ENCODE measurements at places on chromosomes 2 and 18.
A peak's percentile ranks its signal among the peaks of the same experiment; 100 is the strongest.

DNA sequence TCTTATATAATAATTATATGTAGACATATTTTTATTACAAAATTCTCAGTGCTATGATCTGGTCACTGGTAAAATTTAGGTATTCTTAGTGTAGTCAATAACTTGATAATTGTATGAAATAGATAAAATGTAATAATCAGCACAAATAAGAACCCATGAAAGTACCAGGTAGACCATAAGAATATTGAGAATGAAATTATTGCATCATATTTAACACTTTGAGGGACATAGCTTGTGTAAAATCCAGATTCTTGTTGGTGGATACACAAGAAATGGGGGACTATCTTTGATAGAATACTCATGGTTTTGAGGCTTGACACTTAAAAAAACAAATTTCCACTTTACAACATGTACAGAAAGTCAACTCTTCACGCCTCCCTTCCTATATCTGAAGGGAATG lies 898.8 kb upstream of the DDX18 start:
- DNase-seq: no peak
- no peaks in the 10 kb centered on the region for H3K4me1 ChIP-seq
- no peak overlapping the region for H3K4me3 ChIP-seq
- H3K27me3 ChIP-seq: no peaks in the 10 kb centered on the region

DNA sequence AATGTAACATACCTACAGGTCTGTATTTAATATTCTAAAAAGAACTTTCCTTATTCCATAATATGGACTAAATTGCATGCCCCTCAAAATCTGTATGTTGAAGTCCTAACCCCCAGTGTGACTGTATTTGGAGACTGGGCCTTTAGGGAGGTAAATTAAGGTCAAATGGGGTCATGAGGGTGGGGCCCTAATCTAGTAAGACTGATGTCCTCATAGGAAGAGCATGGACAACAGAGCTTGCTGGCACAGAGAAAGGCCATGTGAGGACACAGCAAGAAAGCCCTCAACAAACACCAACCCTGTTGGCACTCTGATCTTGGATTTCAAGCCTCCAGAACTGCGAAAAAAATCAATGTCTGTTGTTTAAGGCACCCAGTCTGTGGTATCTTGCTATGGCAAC lies 18.6 kb downstream of the SF3B1 start:
- peaks cover 79% of the 10 kb centered on the region for H3K36me3 ChIP-seq
- peaks cover 2% of the 10 kb centered on the region for H3K4me1 ChIP-seq
- no peak overlapping the region for H3K4me3 ChIP-seq

DNA sequence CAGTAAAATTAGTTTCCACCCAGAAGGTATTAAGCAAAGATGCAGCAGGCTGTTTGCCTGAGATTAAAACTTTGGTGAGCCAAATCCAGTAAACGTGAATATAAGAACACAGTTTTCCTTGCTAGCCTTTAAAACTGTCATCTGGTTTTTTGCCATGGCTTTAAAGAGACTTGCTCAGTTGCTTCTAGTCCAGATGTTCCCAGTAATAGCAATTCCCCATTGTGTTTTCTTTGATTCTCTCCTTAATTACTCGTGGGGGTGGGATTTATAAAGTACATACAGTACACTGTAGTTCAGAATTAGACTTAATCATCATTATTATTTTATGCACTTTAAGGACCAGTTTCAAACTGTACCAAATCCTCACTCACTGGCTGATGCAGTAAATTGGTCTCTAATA lies 303.5 kb upstream of the ZNF804A start:
- no peaks in the 10 kb centered on the region for H3K36me3 ChIP-seq
- H3K27me3 ChIP-seq: no peaks in the 10 kb centered on the region
- no peaks in the 10 kb centered on the region for H3K4me1 ChIP-seq

- no peak overlapping the region for H3K4me3 ChIP-seq
- H3K4me1 ChIP-seq: peaks cover 14% of the 10 kb centered on the region
- DNase-seq: no peak
These were observed 20.4 kb downstream of the CHMP3 start for GRCh38 chr2:86542814-86543213.

GRCh38 chr2:134218930-134219658 lies 34.8 kb upstream of the MGAT5 start:
- DNase-seq: peak; percentile 2
- no peaks in the 10 kb centered on the region for H3K27me3 ChIP-seq
- H3K36me3 ChIP-seq: no peaks in the 10 kb centered on the region
- H3K4me1 ChIP-seq: peaks cover 23% of the 10 kb centered on the region

DNA sequence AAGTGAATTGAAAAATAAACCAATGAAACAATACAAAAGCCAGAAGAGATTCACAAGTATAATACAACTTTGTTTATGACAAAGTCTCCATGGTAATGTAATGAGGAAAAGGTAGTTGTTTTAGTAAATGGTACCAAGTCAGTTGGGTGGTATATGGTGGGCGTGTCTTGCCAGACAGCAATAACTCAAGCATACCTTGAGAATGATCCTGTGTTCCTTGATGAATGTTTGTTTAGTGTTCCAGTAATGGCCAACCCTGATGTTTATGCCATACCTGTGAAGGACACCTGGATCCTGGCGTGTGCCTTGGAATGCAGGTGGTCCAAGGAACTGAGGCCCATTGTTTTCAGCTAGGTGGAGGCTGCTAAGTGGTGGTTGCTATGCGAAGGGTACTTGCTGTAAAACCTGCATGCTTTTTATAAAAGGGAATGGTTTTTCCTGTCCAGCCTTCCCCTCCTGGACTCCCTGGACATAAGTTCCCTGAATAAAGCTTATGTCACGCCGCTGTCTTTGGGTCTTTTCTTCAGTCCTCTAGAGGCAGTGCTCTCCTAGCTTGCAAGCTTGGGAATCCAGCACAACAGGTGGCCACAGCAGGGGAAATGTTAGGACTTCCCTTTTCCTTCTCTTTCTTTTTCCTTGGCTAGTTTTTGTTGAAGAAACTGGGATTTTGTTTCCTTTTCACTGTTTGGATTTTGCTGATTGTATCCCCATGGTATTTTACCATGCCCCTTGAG lies 54.7 kb downstream of the MTA3 start:
- no peak overlapping the region for H3K27ac ChIP-seq
- peaks cover 7% of the 10 kb centered on the region for H3K36me3 ChIP-seq
- no peaks in the 10 kb centered on the region for H3K27me3 ChIP-seq
- no peak overlapping the region for H3K4me3 ChIP-seq
- H3K4me1 ChIP-seq: no peaks in the 10 kb centered on the region

DNA sequence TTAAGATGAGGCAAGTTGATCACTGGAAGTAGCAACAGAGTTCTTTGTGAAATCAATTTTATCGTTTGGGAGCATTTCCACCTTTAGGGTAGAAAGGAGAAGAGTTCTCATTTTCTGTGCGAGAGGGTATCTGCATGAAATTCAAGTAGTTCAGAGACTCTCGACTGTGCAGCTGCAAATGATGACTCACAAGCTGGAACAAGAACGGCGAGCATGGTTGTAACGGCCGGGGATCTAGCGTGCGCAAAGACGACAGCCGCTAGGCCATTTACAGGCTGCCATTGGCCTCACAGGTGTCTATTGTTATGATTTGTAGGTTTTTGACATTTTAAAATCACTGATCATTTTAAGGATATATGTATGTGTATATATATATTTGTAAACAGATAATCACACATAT lies 5.2 kb downstream of the KLHL29 start:
- no peak overlapping the region for H3K27ac ChIP-seq
- H3K27me3 ChIP-seq: peaks cover 14% of the 10 kb centered on the region
- H3K4me3 ChIP-seq: no peak overlapping the region
- peaks cover 19% of the 10 kb centered on the region for H3K4me1 ChIP-seq

- H3K36me3 ChIP-seq: no peaks in the 10 kb centered on the region
- H3K4me3 ChIP-seq: peak overlapping the region; percentile 34
- peak; percentile 60 for DNase-seq
- no peaks in the 10 kb centered on the region for H3K27me3 ChIP-seq
These were observed 221.9 kb upstream of the RBBP8 start for GRCh38 chr18:22711192-22711685.

DNA sequence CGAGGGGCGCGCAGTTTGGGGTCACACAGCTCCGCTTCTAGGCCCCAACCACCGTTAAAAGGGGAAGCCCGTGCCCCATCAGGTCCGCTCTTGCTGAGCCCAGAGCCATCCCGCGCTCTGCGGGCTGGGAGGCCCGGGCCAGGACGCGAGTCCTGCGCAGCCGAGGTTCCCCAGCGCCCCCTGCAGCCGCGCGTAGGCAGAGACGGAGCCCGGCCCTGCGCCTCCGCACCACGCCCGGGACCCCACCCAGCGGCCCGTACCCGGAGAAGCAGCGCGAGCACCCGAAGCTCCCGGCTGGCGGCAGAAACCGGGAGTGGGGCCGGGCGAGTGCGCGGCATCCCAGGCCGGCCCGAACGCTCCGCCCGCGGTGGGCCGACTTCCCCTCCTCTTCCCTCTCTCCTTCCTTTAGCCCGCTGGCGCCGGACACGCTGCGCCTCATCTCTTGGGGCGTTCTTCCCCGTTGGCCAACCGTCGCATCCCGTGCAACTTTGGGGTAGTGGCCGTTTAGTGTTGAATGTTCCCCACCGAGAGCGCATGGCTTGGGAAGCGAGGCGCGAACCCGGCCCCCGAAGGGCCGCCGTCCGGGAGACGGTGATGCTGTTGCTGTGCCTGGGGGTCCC lies at the start of gene ITGA4:
TSS of gene ITGA4 (plus strand) at position 266 of the 620 bp plus-strand sequence. CDS start at position 535, 269 bp downstream.
- H3K4me1 ChIP-seq: peaks cover 20% of the 10 kb centered on the region
- DNase-seq: peak; percentile 96
- no peaks in the 10 kb centered on the region for H3K36me3 ChIP-seq
- H3K4me3 ChIP-seq: peak within 1 kb of the TSS; percentile 41

DNA sequence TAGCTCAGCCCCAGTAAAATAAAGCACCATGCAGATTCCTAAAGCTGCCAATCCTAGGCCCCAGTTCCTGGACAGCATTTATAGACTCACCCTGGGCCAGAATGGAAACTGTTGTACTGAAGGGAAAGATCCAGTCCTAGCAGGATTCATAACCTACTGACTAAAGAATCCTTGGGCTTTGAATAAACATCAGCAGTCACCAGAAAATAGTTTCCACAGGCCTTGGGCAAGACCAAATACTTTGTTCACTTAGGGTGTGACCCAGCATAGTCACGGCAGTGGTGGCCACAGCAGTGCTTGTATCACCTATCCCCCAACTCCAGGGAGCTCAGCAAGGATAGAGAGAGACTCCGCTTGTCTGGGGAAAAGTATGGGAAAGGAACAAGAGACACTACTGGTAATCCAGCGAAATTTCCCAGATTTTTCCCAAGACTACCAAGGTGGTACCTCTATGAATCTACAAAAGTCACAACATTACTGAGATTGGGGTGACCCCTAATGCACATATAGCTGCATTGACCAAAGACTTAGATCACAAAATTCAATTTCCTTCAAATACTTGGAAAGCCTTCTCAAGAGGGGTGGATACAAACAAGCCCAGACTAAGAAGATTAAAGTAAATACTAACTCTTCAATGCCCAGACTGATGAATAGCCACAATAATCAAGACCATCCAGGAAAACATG lies 748.1 kb upstream of the LRATD1 start:
- H3K27me3 ChIP-seq: no peaks in the 10 kb centered on the region
- no peak overlapping the region for H3K27ac ChIP-seq
- no peak for DNase-seq
- no peak overlapping the region for H3K4me3 ChIP-seq
- H3K36me3 ChIP-seq: no peaks in the 10 kb centered on the region

DNA sequence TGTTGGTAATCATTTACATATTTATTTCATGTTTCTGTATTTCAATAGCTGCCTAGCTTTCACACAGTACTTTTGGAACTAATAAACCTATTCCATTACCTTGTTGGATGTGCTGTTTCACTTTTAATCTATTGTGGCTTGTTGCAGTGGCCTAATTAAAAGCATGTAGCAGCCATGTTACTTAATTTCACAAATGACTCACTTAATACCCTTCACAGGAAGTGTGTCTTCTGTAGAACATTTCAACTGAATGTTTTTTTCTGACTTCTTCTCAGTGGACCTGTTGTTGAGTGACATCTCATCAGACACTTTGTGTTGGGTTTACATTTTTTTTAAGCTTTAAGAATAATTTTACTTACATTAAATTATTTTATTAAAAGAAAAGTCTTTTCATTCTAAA lies 260.5 kb upstream of the THUMPD2 start:
- no peak for DNase-seq
- H3K4me1 ChIP-seq: peaks cover 7% of the 10 kb centered on the region

DNA sequence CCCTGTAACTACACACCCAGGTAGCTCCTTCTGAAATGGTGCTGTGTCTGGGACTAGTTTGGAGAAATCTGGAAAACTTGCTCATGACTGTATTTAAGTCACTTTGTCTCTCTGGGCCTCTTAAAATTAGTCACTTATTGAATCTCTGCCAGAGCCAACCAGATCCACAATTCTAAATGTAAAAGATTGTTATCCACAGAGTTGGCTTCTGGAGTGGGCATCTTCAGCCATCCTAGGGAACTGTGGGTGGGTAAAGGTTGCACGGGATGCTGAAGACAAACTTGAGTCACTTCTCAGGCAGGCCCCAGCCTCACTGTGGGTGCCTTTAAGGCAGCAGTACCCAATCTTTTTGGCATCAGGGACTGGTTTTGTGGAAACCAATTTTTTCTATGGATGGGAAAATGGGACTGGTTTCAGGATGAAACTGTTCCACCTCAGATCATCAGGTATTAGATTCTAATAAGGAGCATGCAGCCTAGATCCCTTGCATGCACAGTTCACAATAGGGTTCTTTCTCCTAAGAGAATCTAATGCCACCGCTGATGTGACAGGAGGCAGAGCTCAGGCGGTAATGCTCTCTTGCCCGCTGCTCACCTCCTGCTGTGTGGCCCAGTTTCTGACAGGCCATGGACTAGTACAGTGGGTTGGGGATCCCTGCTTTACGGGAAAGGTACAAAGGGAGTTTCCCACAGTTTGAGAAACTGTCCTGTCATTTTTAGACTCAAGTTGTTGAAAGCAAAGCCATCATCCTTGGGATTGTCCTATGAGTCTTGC lies 98.3 kb upstream of the SPRED2 start:
- no peak overlapping the region for H3K27ac ChIP-seq
- H3K36me3 ChIP-seq: no peaks in the 10 kb centered on the region
- no peaks in the 10 kb centered on the region for H3K27me3 ChIP-seq
- DNase-seq: no peak

GRCh38 chr2:12928775-12929401 lies 212.2 kb downstream of the TRIB2 start:
- DNase-seq: no peak
- H3K4me1 ChIP-seq: peaks cover 7% of the 10 kb centered on the region
- no peak overlapping the region for H3K4me3 ChIP-seq
- no peaks in the 10 kb centered on the region for H3K27me3 ChIP-seq
- no peaks in the 10 kb centered on the region for H3K36me3 ChIP-seq

DNA sequence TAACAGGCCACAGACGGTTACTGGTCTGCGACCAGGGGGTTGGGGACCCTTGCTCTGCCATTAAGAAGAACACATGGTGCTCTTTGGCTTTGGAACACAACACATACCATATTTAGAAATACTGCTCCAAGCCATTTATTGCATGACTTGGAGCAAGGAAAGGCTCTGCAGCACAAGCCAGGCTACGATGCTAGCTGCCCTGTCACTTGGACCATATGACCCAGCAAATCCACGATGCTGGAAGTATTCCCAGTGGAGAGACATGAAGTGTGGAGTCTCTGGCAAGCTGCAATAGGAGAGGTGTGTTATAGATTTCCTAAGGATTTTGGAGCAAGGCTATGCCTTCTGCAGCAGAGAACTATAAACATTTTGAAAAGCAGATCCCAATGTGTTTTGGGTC lies 171.2 kb downstream of the HAUS1 start:
- no peaks in the 10 kb centered on the region for H3K27me3 ChIP-seq
- no peak overlapping the region for H3K4me3 ChIP-seq
- DNase-seq: no peak
- no peaks in the 10 kb centered on the region for H3K4me1 ChIP-seq
- no peak overlapping the region for H3K27ac ChIP-seq
- H3K36me3 ChIP-seq: no peaks in the 10 kb centered on the region
